NCI-H146 (cell line): ENCODE measurements at places on chromosomes 6 and 20.

DNA sequence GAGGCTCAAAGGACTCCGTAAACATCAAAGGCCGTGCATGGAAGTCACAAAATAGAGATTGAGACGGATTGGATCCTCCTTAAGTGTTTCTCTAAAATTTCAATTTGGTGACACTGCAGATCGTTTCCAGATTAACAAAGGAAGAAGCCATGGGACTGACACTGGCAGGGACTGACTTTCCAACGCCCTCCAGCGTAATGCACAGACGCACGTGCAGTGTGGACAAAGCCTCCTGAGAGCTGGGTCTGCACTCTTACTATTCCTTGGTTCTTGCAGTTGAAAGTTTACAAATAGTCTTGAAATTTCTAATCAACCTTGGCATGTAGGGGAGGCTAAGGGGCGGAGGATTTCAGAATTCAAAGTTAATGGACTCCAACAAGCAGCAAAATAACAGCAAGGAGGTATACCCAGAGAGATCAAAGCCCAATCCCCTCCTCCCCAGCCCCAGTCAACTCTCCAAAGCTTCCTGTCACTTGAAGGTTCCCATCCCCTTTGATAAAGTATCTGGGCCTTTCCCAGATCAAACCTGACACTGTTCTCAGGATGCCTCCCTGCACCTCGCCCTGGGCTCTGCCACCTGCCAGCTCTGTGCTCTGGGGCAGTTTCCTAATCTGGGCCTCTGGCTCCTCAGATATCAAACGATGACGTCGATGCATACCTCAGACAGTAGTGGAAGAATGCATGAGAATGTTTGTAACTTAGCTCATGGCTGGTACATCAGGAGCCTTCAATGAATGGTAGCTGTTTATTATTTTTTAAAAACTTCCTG is 106.5 kb upstream of the TRAF3IP2 start:
- DNase-seq = no peak

DNA sequence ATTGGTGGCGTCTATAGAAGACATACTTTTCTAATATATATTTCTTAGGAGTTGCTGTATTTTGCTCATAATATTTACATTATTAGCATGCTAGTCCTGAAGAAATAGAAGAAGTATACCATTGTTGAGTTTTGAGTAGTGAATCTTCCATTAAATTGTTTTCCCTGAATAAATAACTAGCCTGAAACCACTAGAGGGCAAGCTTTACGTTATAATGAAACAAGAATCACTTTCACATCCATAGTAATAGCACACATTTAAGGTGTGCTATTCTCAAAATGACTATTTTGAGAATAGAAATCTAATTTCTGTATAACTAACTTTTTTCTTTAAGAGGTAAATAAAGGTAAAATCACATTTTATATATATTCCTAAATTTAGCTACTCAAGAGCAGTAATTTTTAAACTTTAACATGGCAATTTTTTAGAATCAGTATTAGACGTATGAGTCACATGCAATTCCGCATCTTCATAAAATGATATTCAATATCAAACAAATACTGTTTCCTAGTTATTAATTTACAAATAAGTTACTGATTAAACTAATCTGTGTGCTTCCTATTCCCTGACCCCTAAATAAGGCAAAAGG is 213.2 kb upstream of the MANEA start:
- DNase-seq = peak; percentile 36

DNA sequence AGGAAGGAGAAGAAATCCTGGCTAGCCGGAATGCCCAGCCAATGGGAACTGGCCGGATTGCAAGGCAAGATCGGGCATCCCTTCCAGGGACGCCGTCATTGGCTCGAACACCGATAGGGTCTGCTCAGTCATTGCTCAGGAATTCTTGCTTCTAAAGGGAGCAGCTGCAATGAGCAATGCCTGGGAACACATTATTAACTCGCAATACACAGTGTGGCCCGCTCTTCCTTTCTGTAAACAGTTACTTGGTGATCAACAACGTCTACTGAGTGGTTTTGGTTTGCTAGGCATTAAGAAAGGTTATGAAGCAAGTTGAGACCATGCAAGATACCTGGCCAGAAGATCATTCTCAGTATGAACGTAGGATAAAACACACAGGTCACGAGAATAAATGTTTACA is 165.4 kb upstream of the CITED2 start:
- no peak for DNase-seq

GRCh38 chr6:36455486-36456027 is 12.8 kb downstream of the KCTD20 start:
- DNase-seq = no peak

GRCh38 chr20:8711501-8711900 is 357.4 kb upstream of the PLCB4 start:
- DNase-seq = no peak

- no peak for DNase-seq
Measured at GRCh38 chr20:57399587-57400155, 8.5 kb downstream of the RBM38 start.

- DNase-seq = no peak
Measured at GRCh38 chr20:62662422-62662821, 20.1 kb downstream of the SLCO4A1 start.

- no peak for DNase-seq
Measured at GRCh38 chr6:124917769-124918168, 44.5 kb upstream of the RNF217 start.

- DNase-seq = peak; percentile 19
Measured at GRCh38 chr20:46051556-46052308, 22.7 kb downstream of the SLC12A5 start.

- no peak for DNase-seq
Measured at GRCh38 chr6:37693546-37694250, 4.0 kb downstream of the MDGA1 start.

GRCh38 chr20:38883981-38884733 is 42.1 kb upstream of the FAM83D start:
- DNase-seq = no peak

DNA sequence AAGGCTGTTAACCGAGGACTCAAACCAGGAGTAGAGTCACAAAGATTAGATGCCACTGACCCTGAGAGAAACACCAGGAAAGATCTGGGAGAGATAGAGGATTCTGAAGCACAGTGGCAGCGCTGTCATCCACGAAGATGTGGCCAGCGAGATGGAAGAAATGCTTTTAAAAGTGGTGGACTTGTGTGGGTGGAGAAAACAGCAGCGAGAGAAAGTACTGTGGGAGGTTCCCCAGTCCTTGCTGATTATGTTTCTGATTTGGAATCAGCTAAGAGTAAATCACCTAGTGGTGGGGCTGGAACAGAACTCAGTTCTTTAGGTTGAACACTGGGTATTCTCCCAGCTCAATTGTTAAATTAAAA is 435 bp upstream of the ZNF322 start:
- DNase-seq = no peak

DNA sequence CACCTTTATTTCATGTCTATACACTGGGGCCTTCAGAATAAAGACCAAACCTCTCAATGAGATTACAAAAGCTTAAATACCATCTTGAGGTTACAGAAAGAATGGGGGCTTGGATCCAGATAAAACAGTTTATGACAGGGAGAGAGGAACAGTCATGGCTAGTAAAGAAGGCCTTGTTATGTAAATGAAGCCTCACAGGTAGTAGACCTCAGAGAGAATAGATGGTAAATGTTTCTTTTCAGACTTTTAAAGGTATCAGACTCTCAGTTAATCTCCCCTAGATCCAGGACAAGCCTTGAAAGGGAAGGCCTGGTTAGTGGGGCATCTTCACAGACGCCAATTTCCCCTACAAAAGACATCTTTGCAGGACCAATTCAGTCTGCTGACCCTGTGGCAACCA is 1325.6 kb downstream of the HACE1 start:
- no peak for DNase-seq

DNA sequence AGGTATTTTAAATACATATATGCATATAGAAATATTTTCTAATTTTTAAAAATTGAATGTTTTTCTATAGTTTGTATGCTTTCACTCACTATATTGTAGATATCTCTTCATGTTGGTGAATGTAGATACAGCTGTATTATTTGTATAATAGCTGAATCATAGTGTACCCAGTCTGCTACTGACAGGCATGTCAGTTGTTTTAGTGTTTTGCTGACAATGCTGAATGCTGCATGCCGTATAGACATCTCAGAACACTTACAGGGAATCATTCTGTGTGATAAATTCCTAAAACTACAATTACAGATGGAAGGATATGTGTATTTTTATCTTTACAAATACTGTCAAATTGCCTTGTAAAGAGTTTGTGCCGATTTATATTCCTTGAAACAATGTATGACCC is 175.4 kb downstream of the SIM1 start:
- no peak for DNase-seq

DNA sequence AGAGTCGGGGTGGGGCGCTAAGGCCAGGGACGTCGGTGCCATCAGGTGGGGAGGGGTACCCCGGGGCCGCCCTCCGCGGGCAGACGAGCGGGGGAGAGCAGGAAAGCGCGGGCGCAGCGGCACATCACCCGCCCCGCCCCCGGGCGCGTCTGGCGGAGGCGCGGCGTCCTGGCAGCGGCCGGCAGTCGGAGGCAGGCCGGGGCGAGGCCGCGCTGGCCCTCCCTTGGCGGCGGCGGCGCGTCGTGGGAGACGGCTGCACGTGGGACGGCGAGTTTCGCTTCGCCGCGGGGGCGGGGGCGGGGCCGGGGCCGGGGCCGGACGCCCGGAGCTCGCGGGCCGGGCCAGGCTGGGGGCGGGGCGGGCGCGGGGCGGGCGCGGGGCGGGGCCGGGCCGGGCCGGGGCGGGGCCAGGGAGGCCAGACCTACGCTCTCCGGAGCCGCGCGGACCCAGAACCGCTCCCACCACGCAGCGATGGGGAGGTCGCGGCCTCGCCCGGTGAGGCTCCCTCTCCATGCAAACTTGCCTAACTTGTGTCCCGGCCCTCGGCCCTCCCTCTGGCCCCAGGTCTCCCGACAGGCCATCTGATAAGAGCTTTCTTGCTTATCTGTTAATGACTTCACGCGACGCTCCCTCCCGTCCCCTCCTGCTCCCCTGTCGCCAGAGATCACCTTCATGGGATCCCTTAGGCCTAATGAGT is 12.5 kb downstream of the ITPR3 start:
- DNase-seq = peak; percentile 66

GRCh38 chr20:5173751-5174150 is 46.9 kb downstream of the CDS2 start:
- DNase-seq = no peak

- DNase-seq = no peak
Measured at GRCh38 chr20:4076671-4077070, 61.3 kb upstream of the RNF24 start.

GRCh38 chr6:22020299-22021003 is 276.4 kb downstream of the PRL start:
- no peak for DNase-seq

- DNase-seq = peak; percentile 70
Measured at GRCh38 chr6:44133003-44133931, 5.9 kb downstream of the TMEM63B start.

- no peak for DNase-seq
Measured at GRCh38 chr20:32396646-32397160, 38.6 kb downstream of the ASXL1 start.

DNA sequence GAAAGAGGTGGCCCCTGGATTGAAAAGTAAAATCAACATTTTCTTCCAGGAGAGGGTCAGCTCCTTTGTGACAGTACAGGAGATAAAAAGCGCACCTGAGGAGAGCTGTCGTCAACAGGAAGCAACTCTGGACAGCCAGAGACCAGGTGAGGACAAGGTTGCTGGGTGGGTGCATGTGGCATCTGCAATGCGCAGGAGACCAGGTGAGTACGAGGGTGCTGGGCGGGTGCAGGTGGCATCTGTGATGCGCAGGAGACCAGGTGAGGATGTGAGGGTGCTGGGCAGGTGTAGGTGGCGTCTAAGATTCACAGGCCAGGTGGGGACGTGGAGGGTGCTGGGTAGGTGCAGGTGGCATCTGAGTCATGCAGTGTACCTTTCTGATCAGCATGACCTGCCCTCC is 38.4 kb downstream of the WDR27 start:
- peak; percentile 65 for DNase-seq

- DNase-seq = no peak
Measured at GRCh38 chr20:39669659-39670058, 707.5 kb downstream of the DHX35 start.

- no peak for DNase-seq
Measured at GRCh38 chr6:155381673-155382337, 67.5 kb upstream of the TFB1M start.

- no peak for DNase-seq
Measured at GRCh38 chr6:75848274-75848673, 99.2 kb downstream of the MYO6 start.

GRCh38 chr6:49744259-49744658 is at the start of gene CRISP3:
CRISP3 (minus strand) TSS chr6:49744388; CDS start chr6:49744367, 21 bp downstream.
- DNase-seq = no peak

GRCh38 chr20:44054849-44055248 is 132.1 kb downstream of the JPH2 start:
- no peak for DNase-seq

GRCh38 chr6:160424256-160424655 is 76.1 kb downstream of the SLC22A3 start:
- DNase-seq = no peak

GRCh38 chr6:108114841-108115597 is 40.5 kb upstream of the OSTM1 start:
- peak; percentile 74 for DNase-seq

- peak; percentile 100 for DNase-seq
Measured at GRCh38 chr20:1427457-1428054, 34.7 kb upstream of the FKBP1A start.

DNA sequence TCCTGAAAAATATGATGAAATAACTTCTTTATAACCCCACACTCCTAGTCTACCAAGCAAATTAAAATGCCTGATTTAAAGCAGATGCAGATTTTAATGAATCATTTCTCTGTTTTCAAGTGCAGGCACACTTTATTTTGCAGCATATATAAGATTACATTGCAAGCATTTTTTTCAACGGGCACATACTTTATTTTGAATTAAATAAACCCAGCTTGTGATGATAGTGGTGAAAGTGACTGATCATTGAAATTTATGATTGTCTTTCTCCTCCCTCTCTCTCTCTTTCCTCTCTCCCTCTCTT is 12.2 kb upstream of the MOXD1 start:
- DNase-seq = no peak

GRCh38 chr6:16302721-16303552 is 64.5 kb downstream of the GMPR start:
- DNase-seq = peak; percentile 69

GRCh38 chr6:166946125-166946524 is 10.2 kb downstream of the RNASET2 start:
- DNase-seq = no peak

- DNase-seq = no peak
Measured at GRCh38 chr6:24672620-24673182, 5.8 kb downstream of the ACOT13 start.

DNA sequence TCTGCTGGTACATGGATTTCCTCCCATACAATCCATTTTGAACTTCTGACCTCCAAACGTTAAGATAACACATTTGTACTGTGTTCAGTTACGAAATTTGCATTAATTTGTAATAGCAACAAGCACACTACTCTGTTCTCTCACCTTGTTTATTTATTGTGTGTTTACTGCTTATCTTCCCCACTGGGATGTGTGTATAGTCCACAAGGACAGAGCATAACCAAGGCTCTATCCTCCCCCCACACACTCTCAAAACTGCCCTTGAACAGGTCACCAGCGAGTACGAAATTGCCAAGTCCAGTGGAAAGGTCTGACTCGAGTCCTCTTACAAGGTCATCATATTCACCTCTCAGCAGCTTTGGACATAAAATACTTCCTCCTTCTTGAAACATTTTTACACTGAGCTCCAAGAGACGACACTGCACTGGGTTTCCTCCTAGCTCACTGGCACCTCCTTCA is 18.6 kb downstream of the ADTRP start:
- no peak for DNase-seq

- no peak for DNase-seq
Measured at GRCh38 chr6:40020166-40020565, 85.9 kb upstream of the MOCS1 start.

GRCh38 chr6:36122495-36123269 is 7.6 kb upstream of the MAPK13 start:
- no peak for DNase-seq

GRCh38 chr20:17797161-17797560 is 97.4 kb downstream of the BANF2 start:
- DNase-seq = no peak
